ENCODE measurements at places on chromosomes 6 and 20.

DNA sequence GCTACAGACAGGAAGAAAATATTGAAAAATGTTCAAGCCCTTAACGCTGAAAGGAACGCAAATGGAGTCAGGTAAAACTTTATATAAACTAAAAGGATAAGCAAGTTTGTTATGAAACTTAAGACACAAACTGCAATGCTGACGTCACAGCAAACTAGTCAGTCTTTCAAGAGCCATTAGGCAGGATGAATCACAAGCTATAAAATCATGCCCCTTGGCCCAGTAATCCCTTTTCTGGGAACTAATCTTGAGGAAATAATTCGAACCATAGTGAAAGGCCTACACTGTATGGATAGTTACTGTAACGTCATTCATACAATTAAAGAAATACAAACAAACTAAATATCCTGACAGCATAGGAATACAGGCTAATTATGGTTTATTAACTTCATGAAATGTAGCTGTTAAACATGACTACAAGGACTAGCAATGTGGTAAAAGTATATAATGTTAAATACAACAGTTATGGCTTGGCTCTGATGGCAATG lies 42.7 kb upstream of the HINT3 start:
- DNase-seq, result no peak

GRCh38 chr6:39225946-39226437 lies 3.3 kb downstream of the KCNK5 start:
- DNase-seq, result no peak

- no peak for DNase-seq
Observed at GRCh38 chr6:158672726-158673125, 22.9 kb downstream of the SYTL3 start.

GRCh38 chr6:162907876-162908481 lies 180.2 kb downstream of the PACRG start:
- peak; percentile 7 for DNase-seq

- DNase-seq, result no peak
Observed at GRCh38 chr20:5864428-5864827, 85.9 kb downstream of the TRMT6 start.

DNA sequence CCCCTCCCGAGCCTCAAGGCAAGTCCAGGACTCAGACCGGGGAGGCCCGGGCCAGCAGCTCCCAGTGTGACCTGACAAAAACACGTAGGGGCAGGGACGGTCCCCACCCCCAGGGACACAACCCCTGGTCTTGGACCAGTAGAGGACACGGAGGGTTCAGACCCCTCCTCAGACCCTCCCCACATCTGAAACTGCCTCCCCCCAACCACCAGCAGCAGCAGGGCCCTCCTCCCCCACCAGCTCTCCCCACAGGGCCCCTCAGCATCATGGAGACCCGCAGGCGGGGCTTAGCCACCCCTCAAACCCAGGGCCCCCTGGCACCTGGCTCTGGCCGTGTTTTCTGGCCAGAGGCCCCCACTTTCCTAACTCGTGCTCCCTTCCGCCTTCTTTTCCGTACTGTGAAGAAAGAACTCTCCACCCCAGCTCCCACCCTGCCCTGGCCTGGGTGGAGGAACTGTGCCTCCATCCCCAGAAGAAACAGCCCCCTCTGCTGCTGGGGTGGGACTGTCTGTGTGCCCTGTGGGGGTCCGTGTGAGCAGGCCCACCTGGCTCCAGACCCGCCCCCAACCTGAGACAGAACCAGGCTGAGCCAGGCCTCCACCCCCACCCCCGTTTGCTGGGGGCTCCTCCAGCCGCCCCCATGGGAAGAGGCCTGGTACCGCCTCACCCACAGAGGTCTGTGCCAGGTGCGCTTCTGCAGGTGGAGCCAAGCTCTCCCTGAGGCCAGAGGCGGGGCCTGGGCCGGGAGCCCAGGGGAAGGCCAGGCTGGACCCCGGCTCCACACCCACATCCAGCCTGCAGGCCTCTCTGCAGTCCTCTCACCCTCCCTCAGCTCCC lies 39.0 kb upstream of the MDFI start:
- DNase-seq, result no peak

- no peak for DNase-seq
Observed at GRCh38 chr6:111779660-111780059, 93.6 kb downstream of the FYN start.

- DNase-seq, result no peak
Observed at GRCh38 chr6:13419422-13420195, 67.8 kb downstream of the GFOD1 start.
